ENCODE measurements at places on chromosomes 3 and 15.

DNA sequence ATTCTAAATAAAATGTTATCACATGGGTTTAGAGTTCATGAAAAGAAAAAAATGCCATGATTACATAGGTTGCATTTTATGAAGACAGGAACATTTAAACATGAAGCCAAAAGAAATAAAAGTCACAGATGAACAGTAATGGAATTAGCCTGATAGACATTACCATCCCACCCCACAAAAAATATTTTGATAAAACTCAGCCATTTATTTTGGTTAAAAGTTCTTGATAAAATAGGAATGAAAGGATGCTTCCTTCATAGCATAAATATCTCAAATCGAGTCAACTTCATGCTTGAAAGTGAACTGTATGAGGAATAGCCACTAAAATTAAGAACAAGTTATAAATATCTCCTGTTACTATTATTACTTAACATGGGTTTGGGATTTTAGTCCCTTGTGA lies 101.9 kb upstream of the TMC3 start:
- DNase-seq = no peak

DNA sequence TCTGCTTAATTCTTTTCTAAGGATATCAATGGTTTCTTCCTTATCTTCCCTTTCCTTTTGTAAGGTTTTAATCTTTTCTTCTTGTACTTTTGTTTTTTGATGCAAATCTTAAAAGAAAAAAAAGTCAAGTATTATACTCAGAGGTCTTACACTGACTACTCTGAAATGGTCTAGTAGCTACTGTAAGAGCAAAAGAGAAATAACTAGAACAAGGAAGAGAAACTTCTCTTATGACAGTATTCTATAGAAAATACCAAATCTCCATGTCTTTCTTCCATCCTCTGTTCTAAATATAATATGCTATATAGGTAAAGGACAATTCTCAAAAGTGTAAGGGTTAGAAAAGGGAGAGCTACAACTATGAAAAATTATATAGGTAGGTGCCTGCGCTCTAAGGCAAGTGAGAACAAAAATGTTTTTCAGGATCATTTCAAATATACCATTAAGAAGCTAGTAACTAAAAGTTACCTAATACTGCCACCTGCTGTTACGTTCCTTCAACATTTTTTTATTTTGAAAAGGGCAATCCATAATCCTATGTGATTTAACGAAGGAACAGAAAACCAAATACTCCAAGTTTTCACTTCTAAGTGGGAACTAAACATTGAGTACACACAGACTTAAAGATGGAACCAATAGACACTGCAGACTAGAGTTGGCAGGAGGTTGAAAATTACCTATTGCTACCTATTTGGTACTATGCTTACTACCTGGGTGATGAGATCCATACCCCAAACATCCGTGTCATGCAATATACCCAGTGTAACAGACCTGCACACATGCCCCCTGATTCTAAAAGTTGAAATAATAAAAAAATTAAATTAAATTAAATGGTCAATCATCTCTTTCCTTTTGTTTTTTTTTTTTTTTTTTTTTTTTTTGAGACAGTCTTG lies 36.7 kb downstream of the CIP2A start:
- DNase-seq = no peak

- DNase-seq = peak; percentile 27
Observed at GRCh38 chr3:111594205-111594604, 941 bp downstream of the ZBED2 start.

DNA sequence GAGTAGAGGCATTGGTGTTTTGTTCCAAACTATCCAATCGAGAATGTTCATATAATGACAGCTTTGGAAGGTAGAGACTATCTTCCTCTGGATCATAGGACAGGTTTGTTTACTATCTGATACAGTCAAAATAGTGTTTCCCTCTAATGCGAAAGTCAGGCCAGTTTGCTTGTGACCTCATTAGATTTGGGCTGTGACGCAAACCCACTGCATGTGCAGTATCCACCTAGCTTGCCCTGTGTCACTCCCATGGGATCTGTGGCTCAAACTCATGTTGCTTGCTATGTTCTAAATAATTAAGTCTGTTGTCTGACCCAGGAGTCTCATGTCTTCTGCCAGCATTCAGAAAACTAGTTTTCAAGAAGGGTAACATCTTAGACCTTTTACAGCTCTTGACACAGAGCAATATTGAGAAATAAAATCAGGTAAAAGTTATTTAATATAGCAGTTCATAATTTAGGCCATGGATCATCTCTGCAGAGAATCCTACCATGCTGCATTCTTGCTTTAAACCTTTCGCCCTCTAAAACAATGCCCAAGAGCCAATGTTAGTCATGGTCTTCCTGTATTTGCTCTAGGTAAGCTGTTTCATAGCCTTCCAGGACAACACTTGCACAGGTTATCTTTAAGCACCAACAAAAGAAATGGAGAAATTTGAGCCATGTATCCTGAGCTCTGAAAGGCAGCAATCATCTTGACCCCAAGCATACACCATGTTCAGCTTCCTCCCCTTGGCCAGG lies 26.4 kb downstream of the NIT2 start:
- DNase-seq = no peak

DNA sequence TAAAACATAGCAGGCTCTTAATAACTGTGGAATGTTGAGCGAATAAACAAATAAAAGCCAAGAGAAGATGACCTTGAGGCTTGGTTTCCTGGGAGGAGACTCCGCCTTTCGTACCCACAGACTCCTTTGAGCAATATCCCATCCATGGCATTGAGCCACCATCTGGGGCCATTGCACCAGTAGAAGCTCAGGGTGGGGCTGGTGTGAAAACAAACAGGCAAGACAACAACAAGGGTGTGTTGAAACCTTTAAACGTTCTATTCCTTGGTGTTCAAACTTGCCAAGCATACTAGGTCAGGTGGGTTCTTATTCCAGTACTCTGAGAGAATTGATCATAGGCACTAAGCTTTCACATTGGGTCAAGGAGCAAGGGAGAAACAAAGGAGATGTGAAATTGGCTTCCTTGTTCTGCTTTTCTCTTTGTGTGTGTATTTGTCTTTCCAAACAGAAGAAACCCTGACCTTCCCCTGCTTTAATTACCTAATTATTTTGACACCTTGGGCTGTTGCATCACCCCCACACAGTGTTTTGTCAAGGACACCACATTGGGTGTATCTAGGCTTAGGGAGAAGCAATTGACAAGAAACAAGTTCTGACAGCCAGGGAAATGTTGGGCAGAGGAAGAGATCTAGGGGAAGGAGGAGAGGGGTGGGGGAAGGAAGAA lies 105.1 kb upstream of the BCL6 start:
- no peak for DNase-seq

- DNase-seq = no peak
Observed at GRCh38 chr3:141406265-141406664, 38.0 kb downstream of the ZBTB38 start.

DNA sequence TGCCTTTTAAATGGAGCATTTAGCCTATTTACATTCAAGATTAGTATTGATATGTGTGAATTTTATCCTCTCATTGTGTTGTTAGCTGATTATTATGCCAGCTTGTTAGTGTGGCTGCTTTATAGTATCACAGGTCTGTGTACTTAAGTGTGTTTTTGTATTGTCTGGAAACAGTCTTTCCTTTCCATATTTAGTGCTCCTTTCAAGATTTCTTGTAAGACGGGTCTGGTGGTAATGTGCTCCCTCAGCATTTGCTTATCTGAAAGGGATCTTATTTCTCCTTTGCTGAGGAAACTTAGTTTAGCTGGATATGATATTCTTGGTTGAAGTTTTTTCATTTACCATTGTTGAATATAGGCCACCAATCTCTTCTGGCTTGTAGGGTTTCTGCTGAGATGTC lies 549.0 kb downstream of the EPHA3 start:
- no peak for DNase-seq

DNA sequence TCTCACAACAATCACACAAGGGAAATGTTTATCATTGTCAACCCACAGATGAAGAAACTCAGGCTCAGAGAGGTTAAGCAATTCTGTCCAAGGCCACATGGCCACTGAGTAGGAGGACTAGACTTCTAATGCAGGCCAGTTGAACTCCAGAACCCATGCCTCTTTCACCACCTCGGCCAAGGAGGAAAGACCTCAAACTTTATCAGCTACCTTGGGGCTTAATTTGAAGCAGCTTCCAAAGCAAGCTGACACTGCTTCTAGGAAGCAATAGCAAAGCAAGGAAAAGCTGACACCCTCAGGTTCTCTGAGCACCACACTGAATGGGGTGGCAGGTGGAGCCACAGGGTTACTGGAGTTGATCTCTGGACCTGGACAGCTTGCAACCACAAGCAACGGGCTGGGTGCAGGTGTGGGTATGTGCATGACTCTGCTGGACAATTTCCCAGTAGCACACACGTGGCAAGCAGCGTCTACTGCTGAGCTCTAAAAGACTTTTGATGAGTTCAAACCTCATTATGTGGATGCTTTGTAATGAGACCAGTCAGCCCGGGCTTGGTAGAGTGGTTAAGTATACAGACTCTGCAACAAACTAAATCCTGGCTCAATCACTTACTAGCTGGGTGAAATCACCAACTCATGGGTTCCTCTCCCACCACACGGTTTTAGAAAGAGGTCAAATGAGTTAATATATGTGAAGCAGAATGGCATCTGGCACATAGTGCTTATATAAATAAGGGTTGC lies 23.1 kb downstream of the CCNL1 start:
- no peak for DNase-seq

DNA sequence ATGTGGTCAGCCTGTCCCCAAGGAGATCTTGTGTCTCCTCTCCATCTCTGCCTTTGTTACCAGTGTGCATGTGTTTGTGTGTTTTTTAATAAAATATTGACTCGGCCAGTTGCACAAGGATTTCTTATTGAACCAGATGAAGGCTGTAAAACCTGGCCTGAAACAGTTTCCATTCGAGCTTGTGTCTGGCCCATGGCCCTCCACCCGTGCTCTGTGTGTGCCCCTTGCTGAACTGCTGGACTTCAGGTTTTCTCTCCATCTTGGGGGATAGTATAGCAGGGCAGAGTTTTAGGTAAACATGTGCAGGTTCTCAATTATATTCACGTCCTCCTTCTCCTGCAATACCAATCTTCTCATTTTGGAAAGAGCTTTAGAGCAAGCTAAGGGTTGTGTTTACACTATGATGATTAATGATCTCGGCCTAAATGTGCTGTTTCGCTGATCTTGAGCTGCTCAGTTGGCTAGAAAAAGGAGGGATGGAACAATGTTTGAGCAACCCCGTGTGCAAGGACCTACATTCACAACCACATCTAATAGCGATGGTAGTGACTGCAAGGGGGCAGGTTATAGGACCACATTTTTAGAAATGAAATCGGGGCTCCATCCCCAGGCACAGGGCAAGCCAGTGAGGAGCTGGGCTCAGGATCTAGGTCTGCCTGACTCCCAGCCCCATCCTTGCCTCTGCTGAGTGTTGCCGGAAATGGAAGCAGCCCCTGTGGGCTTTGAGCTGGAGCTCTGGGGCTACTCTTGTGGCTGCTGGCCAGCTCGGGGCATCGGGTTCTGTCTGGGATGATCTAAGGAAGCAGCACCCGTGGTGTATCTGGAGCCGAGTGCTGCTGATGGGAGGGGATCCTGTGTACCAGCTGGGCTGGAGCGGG lies 47.7 kb downstream of the CMTM6 start:
- DNase-seq = no peak

- DNase-seq = no peak
Observed at GRCh38 chr3:8713901-8714759, 19.5 kb upstream of the CAV3 start.

DNA sequence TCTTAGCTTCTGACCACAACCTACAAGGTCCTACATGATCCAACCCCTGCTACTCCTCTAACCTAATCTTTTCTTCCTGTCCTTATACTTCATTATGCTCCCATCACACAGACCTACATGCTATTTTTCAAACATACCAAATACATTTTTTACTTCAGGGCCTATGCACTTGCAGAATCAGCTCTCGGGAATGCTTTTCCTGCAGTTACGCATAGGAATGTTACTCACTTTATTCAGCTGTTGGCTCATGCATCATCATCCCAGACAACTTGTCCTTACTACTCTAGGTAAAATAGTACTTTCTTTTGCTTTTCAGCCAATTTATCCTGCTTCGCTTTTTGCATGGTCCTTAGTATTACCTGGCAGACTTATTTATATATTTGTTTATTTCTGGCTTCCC lies 105.6 kb downstream of the OXSM start:
- no peak for DNase-seq

DNA sequence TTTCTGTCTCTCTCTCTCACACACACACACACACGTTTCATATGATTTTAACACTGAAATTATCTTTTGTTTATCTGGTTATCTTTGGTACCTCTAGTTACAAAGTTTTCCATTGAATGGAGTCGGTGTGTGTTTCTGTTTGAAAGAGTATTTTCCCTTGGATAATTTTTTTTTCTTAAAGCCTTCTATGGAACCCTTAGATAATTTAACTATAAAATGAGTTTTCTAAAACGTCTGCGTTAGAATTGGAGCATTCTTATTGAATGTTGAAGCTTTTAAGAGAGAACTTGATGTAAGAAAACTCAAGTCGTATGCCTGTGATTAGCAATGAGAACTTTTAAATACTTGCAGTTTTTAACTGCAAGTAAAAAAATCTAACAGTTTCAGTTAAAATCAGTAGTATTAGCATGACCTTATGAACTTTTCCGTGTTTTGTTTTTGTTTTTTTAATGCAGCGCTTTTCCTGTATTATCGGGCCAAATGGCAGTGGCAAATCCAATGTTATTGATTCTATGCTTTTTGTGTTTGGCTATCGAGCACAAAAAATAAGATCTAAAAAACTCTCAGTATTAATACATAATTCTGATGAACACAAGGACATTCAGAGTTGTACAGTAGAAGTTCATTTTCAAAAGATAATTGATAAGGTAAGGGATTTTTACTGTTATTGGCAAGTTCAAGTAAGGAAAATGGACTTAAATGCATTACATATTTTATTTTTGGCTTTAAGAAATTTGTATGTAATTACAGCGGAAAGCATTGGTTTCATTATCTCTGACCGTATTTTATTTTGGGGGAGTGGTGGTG lies 3.0 kb downstream of the SMC4 start:
- DNase-seq = no peak

DNA sequence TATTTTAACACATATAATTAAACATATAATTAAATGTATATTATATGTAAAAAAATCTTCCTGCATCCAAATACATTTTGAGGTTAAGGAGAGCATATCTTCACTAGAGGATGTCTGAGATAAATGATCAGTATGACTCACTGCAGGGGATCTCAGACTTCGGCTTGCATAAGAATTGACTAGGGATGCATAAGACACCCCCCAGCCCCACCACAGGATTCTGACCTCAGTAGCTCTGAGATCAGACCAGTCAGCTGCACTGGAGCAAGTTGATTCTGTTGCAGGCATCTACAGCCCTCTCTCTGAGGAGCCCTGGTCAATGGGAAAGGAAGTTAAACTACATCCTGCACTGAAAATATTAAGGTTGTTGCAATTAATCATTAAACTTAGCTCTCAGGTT lies 29.0 kb upstream of the TBC1D21 start:
- DNase-seq = no peak

- no peak for DNase-seq
Observed at GRCh38 chr15:59632714-59633113, 21.1 kb downstream of the GCNT3 start.

DNA sequence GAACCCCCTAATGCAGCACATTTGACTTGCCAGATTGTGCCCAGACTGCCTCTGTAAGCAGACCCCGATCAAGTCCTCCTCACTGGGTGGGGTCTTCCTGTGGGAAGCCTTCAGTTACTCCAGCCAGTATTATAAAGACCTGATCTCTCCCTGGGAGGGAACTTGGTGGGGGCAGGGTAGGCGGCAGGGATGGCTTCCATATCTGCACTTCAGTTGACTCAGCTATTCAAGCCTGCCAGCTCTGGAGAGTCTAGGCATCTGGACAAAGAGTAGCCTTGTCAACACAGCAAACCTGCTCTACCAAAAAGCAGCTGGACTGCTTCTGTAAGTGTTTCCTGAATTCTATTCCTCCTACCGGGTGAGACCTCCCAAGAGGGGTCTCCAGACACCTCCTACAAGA lies 21.0 kb upstream of the SLC25A38 start:
- DNase-seq = no peak

- no peak for DNase-seq
Observed at GRCh38 chr15:68823561-68823960, 2.9 kb upstream of the ANP32A start.
